ENCODE measurements at places on chromosomes 3 and 15.

- DNase-seq, result no peak
Measured at GRCh38 chr3:196093317-196094111, 11.6 kb upstream of the TFRC start.

- no peak for DNase-seq
Measured at GRCh38 chr3:186871403-186871924, 29.0 kb downstream of the ADIPOQ start.

- DNase-seq, result no peak
Measured at GRCh38 chr3:65749066-65749465, 289.7 kb downstream of the MAGI1 start.

GRCh38 chr15:41571948-41572347 is 12.9 kb downstream of the TYRO3 start:
- DNase-seq, result no peak

GRCh38 chr3:35665390-35666055 is 26.2 kb downstream of the ARPP21 start:
- no peak for DNase-seq

- DNase-seq, result no peak
Measured at GRCh38 chr3:43960448-43960840, 269.7 kb downstream of the ABHD5 start.

GRCh38 chr3:136804813-136805212 is 14.1 kb upstream of the SLC35G2 start:
- no peak for DNase-seq

GRCh38 chr3:93969997-93970396 is 3.7 kb downstream of the PROS1 start:
- no peak for DNase-seq

- DNase-seq, result no peak
Measured at GRCh38 chr3:193779933-193780332, 186.9 kb downstream of the OPA1 start.

DNA sequence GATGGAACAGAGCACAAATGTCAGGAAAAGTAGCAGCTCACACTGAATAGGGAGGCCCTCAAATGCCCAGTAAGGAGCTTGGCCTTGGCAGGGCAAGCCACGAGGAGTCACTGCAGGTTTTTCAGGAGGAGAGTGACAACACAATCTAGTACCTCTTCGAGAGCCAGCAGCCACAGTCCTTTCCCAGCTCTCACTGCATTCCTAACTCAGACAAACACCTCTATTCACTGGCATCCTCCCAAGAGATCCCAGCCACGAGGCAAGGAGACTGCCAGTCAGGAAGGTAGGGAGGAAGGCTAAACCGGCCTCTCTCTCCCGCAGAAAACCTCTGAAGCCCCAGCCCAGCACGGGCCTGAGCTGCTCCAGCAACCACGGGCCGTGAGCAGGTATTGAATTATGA is 146.0 kb upstream of the SMAD3 start:
- DNase-seq, result no peak

- no peak for DNase-seq
Measured at GRCh38 chr3:12797892-12798558, 1.5 kb downstream of the CAND2 start.

DNA sequence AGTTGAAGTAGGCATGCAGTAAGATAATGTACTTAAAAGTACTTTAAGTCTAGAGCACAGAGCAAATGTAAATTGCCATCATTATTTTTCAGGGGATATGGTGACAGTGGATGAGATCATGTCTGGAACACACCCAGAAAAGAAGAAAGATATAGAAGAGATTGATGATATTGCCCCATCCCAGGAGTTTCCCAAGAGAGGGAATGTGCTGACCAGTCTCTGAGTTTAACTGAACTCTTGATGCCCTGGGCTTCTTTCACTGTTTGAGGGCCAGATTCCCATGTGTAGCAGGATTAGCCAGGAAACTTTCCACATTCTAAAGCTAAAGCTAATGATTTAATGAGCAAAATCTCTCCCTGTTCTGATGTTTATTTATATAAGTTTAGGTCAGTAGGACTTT is 366.8 kb upstream of the UMPS start:
- DNase-seq, result no peak

DNA sequence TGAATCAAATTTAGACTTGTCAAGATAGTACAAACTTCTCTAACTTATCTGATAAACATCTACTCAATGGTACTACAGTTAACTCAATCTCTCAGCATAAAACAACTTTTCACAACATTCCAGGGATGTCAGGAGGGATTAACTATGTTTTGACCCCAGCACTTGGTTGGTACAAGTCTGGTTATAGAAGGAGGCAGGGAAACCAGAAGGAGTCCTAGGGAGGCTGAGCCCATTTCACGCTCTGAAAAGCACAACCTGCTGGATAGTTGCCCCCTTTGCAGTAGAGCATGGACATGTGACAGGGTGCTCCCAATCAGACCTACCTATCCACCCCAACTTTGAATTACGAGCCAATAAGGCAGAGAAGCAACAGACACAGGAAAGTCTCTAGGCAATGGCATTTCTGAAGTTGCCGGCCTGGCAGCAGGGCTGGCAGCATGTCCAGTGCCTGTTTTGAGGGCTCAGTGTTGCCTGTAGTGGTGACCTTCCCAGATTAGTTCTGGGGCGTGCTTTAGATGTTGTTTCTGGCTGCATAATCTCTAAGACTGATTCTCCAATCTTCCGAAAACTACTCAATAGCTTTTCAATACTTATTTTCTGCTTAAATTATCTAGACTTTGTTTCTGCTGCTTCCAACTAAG is 8.2 kb downstream of the ANKUB1 start:
- no peak for DNase-seq

DNA sequence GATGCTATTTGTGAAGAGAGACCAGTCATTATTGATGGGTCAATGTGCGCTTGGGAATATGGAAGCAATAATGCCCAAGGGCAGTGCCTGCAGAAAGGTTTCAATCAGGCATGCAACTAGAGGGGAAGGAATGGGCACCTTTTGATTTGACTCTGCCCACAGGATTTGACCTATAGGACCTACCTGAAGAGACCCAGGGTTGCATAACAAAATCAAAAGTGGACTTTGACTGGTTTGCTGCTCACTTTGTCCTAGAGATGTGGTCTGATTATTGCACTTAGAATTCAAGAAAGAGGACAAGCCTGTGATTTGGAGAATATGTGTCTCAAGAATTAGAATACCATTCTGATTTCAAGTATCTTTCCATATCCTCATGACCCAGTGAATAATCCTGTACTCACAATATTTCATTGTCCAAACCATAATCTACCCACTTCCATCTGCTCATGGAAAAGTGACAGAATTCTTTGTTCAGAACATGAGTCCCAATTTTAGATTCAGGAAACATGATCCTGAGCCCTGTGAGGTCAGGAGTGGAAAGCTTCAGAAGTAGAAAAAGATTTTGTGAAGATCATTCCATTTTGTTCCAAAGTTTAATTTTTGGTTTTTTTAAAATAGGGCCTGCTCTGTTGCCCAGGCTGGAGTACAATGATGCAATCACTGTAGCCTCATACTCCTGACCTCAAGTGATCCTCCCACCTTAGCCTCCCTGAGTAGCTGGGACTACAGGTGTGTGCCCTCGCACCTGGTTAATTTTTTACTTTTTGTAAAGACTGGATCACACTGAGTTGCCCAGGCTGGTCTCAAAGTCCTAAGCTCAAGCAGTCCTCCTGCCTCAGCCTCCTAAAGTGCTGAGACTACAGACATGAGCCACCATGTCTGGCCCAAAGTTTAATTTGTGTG is 151.3 kb upstream of the NR2E3 start:
- DNase-seq, result no peak

DNA sequence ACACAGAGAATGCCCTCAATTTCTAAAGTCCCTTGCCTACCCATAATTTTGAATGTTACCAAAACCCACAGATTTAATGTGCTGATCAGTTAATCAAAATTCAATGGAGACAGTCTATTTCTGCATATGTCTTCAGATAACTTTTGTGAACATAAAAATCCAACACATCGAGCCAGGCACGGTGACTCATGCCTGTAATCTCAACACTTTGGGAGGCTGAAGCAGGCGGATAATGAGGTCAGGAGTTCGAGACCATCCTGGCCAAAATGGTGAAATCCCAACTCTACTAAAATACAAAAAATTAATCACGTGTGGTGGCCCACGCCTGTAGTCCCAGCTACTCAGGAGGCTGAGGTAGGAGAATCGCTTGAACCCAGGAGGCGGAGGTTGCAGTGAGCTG is 49.3 kb downstream of the PEAK1 start:
- DNase-seq, result no peak

DNA sequence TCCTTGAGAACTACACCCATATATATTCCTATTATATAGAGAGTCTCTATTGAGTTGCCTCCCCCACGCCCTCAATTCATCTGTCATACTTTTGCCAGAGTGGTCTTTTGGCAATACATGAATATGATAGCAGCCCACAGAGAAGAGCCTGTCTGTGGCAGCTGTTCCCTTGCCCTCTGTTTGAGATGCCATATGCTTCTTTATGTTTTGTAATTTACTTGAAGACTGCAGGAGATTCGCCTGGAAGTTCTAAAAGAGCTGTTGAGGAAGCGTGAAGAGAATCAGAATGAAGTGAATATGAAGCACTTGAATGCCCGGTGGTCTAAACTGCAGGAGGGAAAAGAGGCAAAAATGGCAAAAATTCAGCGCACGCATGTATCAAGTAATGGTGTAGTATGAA is 27.2 kb downstream of the CFAP91 start:
- DNase-seq, result no peak

DNA sequence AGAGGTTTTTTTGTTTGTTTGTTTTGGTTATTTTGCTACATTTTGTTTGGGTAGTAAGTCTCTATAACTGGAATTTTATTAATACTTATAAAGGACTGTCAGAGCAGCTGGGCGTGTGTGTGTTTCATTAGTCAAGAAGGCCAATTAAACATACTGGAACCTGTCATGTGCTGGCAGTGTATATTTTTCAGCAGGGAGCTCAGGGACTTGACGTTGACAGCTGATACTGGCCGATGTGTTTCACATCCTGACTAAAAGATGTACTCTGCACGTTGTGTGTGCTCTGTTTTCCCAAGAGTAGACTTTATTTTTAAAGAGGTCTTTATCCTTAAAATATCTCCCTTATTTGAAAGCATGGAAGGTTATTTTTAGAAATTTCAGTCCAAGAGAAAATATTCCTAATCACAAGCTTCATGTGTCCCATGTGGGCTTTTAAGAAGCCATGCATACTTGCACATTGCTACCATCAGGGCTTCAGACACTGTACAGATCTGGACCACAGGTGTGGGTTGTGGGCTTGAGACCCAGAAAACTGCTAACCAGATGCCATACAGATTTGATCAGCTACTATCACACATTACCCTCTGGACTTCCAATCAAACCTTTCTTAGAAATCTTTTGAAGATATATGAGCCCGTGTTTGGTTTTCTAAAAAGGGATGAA is 135.9 kb downstream of the FEZF2 start:
- no peak for DNase-seq

DNA sequence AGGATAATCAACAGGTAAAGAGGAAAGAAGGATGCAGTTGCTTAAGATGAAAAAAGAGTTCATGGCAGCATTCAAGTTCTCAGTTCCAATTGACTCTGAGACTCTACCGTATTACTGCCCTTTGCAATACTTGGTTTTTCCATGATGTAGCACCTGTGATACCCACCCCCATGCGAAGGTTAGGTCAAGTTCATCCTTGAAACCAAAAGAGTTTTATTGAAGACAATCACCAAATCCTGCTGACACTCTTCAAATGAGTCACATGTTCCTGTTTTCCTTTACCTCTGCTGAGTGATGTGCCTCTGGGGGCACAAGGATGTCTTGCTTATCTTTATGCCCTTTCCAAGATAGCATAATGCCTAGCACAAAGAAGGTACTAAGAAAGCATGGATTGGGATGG is 111.3 kb upstream of the SLC7A14 start:
- DNase-seq, result no peak
